Fibroblast of skin of left biceps (primary cell): ENCODE measurements at places on chromosomes 4 and X.

DNA sequence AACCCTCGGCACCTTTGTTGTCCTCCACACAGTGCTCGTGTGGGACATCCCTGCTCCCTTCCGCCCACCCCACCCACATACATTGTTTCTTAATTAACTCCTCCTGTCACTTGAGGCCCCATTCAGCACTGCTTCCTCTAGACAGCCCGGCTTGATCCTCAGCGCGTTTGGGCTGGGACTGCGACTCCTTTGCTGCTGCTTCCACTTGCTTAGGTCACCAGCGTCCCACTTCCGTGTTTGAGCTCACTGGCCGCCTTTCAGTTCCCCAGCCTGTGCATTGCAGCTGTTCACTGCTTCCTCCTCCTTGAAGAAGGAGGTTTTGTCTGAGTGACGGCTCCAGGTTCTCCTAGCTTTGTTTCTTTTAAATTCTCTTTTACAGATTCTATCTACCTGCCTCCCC is 16.1 kb downstream of the RNF4 start:
- DNase-seq: no peak

DNA sequence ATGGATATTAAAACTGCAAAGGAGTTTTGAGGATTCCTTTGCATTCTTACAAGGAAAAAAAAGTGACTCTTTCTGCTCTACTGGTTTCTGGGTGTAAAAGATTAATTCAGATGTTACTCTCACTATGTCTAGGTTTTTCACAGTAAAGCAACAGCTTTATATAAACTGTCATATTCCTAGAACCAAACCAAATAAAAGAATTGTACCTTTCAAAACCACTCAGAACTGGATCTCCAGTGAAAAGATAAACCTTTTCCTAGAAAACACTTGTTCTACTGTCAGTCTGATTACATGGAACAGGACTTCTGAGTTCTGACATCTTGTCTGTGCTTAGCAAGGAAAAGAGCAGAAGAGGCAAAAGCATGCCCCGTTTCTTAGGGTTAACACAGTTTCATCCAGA is 5.0 kb upstream of the PPID start:
- DNase-seq: no peak

DNA sequence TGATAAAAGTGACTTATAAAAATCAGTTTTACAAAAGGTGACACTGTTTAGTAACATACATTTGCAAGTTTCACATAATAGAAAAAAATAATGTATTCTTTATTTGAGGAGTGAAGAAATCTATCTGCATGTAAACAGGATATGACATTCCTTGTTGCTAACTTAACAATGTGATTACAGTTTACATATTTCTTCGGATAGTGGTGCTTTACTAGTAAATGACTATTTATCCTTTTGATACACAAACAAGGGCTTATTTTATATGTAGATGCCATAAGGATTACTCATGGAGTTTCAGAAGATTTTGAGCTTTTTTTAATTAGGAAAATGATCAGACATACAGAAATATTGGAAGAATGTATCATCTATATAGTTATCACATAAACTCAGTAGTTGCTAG is 126.5 kb downstream of the SLIT2 start:
- no peak for DNase-seq

- DNase-seq: no peak
These were observed 70.3 kb downstream of the TMEM154 start for GRCh38 chr4:152609481-152609880.

GRCh38 chr4:102713096-102713495 is 47.7 kb downstream of the MANBA start:
- DNase-seq: no peak

DNA sequence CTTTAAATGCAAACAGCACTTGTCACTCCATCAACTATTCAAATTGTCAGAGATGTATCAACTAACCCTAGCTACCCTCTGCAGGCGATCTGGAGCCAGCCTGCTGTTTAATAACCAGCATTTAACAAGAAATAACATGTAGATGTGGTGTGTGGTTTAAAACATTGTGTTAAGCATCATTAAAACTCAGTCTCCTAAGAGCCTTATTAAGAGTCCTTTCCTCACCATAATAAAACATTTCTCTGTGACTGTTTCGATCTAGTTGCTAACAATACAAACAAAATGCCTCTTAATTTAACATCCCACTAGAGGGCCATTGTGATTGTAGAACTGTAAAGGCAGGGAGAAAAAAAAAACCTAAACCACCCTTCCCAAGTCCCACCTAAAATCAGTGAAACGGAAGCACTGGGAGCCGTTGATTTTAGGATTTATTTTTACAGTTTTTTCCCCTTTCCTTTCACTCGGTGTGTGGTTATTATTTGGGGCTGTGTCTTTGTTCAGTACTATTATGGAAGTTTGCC is 708.6 kb downstream of the C4orf33 start:
- no peak for DNase-seq

- DNase-seq: no peak
These were observed 10.5 kb downstream of the ZFYVE28 start for GRCh38 chr4:2407991-2408342.

DNA sequence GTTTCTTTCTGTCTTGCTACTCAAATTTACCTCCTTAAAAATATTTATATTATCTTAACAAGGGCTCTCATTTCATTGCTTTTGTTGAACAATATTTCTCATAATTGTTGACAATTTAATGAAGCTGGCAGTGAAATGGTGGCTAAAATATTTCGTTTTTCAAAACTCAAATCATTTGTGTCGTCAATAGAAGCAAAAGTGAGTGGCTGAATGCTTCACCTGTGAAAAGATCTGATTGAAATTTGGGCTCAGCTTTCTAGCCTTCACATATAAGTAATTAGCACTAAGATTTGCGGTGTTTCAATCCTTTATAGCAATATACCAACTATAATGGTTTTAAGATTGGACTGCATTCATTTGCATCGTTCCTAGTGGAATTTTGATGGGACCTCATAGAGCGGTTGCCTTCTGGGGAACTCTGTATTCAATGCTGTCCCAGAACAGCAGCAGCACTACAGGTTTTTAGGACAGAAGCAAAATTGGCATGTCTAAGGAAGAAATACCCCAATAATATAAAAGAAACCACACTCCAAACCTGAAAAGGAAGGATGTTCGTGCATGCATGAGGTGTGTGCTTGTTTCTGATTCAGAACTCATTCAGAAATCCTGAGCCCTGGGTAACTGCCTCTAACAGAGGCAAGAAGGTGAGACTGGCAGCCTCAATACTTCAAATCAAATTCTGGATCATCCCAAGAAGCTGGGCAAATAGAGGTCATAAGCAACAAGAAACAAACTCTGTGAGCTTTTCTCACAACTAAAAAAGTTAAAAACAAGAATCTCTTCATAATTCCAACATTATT is 2.5 kb downstream of the CXCL1 start:
- DNase-seq: no peak

- DNase-seq: no peak
These were observed 9.3 kb upstream of the LIN54 start for GRCh38 chr4:83019794-83020494.

- DNase-seq: no peak
These were observed 39.8 kb upstream of the CCDC149 start for GRCh38 chr4:24952667-24953066.

- no peak for DNase-seq
These were observed 246.3 kb upstream of the TAPT1 start for GRCh38 chr4:16472537-16472936.

- no peak for DNase-seq
These were observed 55.5 kb downstream of the SCML1 start for GRCh38 chrX:17792826-17793225.

GRCh38 chrX:153226344-153227185 is 47.5 kb downstream of the MAGEA1 start:
- DNase-seq: peak; percentile 2

DNA sequence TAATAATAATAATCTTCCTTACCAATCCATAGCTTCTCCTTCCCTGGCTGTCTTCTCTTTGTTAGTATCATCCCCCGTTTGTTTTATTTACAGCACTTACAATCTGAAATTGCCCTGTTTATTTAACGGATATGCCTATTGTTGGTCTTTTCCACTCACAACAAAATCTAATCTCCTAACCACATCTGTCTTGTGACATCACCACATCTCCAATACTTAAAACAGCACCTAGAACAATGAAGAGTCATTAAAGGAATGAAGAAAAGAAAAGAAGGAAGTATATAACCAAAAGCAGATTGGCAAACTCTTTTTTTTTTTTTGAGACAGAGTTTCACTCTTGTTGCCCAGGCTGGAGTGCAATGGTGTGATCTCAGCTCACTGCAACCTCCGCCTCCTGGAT is 38.7 kb upstream of the JADE1 start:
- DNase-seq: no peak

DNA sequence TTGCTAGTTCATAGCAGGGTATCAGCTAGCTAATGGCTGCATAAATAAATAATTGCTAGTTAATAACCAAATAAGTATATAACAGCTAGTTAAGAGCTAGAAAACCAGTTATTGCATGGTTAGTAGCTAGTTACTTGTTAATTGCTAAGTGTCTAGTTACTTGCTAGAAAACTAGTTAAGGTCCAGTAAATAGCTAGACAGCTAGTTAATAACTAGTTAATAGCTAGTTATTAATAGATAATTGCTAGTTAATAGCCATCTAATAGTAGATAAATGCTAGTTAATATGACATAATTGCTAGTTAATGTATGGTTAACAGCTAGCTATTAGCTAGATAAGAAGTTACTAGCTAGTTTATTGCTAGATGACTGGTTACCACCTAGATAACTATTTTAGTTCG is 629.9 kb upstream of the CT83 start:
- DNase-seq: no peak

DNA sequence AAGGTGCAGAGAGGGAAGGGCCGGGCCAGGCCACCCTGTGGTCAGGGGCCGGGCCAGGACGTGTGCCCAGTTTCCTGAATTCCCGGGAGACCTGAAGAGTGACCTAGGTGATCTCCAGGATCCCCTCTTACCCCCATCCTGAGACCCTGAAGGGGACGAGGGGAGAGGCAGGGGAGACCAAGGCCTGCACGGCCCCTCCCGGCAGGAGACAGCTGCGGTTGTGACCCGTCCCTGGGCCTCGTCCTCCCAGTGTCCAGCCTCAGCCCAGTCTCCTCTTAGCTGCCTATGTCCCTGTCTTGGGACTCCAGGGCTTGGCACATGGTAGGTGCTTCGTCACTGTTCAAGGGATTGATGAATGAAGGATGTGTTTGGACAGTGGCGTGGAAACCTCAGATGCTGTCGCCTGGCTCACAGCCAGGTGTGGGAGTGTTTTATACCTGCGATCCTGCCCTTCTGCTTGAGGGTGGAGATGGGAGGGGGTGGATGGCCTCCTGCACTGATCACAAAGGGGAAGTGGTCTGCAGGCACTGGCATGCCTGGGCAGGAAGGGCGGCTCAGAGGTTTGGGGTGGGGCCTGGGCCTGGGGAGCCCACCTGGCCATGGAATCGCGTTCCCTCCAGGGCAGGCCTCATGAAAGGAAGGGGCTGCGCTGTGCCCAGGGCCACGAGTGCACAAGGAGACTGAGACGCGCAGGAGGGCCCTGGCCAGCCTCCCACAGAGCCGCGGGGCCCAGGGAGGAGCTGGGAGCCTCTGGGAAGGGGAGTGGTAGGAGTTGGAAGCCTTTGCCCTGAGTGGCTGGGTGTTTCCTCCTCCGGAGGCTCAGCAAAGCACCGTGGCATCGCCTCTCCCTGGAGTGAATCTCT is 6.9 kb downstream of the SH3TC1 start:
- no peak for DNase-seq

DNA sequence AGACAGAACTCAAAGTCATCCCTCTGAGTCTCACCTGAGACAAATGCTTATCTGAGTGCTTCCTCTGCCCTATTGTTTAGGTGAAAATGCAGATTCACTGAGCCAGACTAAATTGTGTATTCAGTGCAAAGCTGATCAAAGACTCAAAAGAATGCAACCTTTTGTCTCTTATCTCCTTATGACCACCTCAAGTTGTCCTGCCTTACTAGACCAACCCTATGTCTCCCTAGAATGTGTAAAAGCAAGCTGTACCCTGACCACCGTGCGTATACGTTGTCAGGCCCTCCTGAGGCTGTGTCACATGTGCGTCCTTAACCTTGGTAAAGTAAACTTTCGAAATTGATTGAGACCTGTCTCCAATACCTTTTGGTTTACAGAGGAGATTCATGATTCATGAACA is 63.6 kb upstream of the SH3RF1 start:
- no peak for DNase-seq

DNA sequence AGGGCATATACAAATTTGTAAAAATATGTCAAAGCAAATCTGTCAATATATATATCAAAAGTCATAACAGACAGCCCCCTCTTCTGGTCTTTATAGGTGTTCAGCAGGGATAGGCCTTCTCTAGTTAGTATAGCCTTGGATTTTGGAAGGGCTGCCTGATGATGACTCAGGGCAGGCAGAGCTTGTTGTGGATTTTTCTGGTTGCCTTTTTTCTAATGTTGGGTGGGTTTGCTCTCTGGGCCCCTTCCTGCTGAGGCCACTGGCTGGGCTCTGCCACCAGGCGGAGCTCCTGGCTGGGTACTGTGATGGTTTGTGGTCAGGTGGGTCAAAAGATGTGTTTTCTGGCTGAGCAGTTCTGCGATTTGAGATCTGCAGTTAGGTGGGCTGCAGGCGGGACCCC is 294.2 kb downstream of the GRIA2 start:
- DNase-seq: no peak

DNA sequence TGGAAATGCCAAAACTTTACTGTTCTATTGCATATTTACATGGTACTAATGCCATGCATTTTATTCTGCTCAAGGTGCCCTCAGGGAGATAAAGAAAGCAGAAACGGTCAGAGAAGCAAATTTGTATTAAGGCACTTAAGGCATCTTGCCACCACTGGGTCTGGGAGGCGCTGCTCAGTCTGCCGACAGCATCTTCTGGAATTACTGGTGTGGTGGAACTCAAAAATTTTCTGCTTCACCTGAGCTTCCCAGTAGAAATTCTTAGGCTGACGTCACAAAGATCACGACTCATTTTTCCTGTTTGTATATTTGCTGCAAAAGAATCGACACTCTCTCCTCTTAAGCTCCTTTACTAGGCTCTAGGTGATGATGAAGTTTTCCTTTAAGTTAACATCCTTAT is 3.0 kb downstream of the RASSF6 start:
- DNase-seq: no peak

GRCh38 chrX:109774136-109774535 is 41.1 kb upstream of the ACSL4 start:
- DNase-seq: no peak

- DNase-seq: no peak
These were observed 864.6 kb upstream of the IGFBP7 start for GRCh38 chr4:57974821-57975220.

DNA sequence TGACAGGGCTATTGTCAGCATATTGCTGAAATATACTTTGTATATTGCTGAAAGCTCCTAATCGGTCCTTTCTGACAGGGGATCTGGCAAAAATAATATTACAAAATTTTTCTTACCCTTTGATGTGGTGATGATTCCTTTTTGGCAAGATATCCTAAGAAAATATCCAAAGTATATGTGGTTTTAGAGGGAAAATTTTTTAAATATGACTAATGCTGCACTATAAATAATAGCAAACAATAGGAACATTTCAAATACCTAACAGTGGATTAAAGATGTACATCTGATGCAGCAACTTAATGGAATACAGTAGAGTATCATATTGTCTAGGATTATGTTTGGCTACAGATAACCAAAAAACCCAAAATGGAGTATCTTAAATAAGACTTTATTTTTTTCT is 49.6 kb downstream of the RRAGB start:
- peak; percentile 7 for DNase-seq

GRCh38 chrX:153885968-153886903 is at the start of gene L1CAM:
TSS of gene L1CAM (minus strand) at chrX:153886173. CDS start at chrX:153875836, 10,337 bp downstream.
- DNase-seq: no peak
